ENCODE measurements at places on chromosomes 11 and 22.
A peak's percentile ranks its signal among the peaks of the same experiment; 100 is the strongest.

DNA sequence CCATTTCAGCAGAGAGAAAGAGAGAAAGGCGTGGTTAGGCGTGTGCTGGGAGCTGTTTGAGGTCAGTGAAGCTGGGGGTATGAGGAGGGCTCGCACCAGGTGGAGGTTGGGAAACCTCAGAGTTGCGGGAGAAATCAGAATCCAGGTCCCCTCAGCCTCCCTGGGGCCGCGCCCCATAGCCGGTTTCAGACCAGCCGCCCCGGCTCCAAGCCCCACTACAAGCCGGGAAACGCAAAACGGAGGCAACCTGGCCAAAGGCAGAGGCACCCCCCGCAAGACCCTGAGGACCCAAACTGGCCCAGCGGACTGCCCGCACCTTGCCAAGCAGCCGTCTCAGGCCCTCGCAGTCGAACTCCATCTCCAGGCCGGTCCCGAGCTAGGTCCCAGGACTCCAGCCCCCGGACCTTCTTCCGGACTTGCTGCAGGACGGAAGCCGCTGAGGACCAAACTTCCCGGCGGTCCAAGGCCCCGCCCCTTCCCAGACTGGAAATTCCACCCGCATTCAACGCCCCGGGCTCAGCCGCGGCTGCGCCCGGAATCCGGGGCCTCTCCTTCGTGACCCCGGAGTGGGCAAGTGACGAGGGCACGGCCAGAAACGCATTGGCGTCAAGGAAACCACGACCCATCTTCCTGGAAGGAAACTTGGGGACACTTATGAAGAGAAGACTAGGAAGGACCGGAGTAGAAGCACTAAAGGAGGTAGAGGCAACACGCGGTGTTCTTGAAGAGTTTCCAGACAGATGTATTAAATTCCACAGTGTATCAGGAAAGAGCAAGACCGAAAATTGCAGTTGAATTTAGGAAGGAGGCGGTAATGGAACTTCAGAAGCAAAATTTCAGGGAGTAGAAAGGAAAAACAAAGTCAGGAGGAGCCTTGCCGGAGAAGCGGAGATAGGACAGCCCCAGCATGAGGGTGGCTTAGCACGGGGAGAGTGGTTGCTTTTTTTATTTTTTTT, at the start of gene UEVLD:
UEVLD (minus strand) TSS at position 438 of the 956 bp plus-strand sequence; CDS start at position 358, 80 bp downstream.
- DNase-seq, result peak; percentile 35

GRCh38 chr11:132472411-132473172, 1059.7 kb downstream of the OPCML start:
- no peak for DNase-seq

DNA sequence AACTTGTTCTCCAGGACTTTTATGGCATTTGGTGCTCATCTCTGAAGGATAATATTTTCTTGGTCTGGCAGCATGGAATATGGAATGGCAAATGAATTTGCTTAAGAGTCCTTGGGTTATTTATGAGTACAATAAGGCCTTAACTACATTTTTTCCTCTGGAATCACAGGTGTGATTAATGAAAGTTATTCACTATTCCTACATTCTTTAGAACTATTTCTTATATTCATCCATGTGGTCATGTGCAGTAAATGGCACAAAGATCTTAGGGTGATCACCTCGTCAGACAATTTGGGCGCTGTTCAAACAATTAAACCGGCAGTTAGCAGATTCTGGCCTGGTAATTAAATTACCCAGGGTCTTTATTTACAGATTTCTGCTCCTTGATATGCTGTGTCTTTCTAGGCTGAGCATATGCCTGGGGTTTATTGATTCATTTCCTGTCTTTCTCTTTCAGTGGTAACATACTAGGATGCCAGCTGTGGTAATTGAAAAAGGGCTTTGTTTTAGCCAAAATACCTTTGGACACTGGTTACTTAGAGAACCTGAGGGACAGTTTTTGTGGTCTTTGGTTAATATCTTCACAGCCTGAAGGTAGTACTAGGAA, 31.6 kb downstream of the SIK2 start:
- DNase-seq, result no peak

DNA sequence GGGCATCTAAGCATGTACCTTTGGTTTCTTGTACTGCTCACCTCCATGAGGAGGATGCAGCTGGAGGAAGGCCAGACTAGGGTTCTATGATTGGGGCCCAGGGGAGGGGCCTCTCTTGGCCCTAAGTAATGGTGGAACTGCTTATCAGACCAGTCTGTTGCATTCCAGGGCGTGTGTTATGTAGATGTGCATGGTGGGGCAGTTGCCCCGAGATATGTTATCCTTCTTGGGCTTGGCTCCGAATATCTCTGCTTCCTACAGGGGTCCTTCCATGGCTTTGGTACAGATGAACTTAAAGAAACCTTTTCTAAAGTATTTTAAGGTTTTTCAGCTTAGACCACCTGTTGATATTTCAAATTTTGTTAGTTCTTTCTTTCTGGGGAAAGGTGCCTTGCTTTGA, 126.0 kb downstream of the SWAP70 start:
- no peak for DNase-seq

- no peak for DNase-seq
Observed at GRCh38 chr11:75029836-75030631, 41.3 kb downstream of the NEU3 start.

- no peak for DNase-seq
Observed at GRCh38 chr11:69199583-69200315, 44.0 kb downstream of the SMIM38 start.

- no peak for DNase-seq
Observed at GRCh38 chr11:112834277-112834755, 126.9 kb upstream of the NCAM1 start.

GRCh38 chr22:39364714-39365491, 15.1 kb downstream of the SYNGR1 start:
- DNase-seq, result no peak

GRCh38 chr11:42709216-42709615, 602.6 kb upstream of the API5 start:
- no peak for DNase-seq

DNA sequence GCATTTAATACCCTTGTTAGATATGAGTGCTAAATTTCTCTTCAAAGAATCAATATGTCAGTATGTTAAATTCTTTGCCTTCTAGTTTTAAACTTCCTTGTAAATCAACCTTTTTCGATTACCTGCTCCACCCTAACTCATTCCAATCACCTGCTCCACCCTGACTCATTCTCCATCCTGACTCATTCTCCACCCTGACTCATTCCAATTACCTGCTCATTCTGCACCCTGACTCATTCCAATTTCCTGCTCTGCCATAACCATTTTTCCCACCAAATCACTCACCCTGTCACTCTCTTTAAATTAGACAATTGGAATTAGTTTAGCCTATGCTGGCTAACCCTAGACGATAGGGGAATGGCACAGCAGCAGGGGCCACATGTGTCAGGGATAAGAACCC, 519.5 kb upstream of the LRRC4C start:
- no peak for DNase-seq

- no peak for DNase-seq
Observed at GRCh38 chr11:87141980-87142514, 104.3 kb downstream of the TMEM135 start.

DNA sequence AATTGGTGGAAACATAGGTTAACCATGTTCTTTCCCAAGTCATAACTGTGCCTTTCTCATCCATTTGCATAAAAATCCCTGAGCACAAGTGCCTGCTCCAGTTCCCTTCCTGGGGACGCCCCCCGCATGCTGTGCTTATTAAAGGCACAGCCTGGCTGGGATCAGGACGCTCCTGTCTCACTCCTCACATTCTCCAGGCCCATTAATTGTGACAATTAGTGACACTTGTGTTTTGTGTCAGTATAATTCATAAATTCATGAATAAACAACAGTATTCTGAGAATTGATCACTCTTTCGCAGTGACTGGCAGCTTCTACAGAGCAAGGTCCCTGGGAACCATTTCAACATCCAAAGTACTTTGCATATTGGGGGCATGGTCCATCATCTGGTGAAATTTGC, 1354.4 kb downstream of the TBC1D22A start:
- DNase-seq, result no peak

DNA sequence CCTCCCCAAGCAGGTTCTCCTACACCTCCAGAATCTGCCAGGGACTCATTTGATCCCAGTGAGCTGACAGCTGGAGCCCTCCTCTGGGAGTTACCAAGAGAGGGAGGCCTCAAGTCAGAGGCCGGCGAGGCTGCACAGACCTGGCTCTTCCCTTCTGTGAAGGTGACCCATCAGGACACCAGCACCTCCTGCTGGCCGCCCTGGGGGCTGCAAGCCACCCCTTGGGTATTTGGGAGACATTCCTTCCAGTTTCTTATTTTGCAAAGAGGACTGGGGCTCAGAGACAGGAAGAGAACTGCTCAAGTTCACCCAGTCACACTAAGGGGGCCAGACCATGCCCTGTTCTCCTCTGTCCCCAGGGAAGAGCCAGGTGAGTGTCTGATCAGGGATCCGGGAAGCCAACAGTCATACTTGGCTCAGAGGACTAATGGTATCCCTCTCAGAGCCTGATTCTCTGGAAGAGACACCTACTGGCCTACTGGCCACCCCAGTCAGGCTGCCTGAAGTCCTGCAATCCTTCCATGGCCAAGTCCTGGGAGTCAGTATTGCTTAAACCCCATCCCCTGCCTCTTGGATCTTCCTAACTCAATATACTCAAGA, 40.5 kb upstream of the RIC3 start:
- no peak for DNase-seq

GRCh38 chr22:47192651-47193437, 430.4 kb downstream of the TBC1D22A start:
- no peak for DNase-seq

DNA sequence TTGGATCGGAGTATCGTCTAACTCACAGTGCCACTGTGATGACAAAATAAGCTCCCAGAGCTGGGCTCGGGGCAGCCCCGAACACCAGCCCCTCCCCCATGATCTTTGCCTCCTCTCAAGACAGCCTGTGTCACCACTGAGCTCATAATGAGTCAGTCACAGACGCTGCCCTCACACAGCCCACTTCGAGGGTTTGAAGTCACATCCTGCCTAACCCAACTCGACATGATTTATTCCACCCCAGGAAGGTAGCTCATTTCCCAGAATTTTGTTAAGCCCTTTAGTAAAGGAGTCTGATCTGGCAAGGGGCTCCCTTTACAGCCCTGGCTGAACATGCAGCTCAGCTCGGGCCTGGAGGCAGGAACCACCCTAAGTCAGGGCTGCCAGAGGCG, 22.8 kb downstream of the MYH9 start:
- peak; percentile 76 for DNase-seq

- no peak for DNase-seq
Observed at GRCh38 chr11:65661599-65662246, 993 bp downstream of the RELA start.

DNA sequence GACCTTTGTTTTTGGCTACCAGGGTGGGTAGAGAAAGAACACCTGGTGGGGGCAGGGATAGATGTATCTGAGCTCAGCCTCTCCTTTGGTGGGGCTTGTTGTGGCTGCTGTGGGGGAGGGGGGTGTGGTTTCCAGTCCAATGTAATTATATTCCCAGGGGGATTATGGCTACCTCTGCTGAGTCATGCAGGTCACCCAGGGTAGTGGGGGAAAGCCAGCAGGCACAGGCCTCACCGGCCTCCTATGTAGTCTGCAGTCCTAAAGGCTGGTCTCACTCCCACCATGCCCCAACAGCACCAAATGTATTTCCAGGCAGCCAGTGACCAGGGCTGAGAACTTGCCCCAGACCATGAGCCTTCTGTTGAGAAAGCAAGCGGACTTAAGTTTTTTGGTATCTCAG, 119.6 kb downstream of the DYNC2H1 start:
- DNase-seq, result no peak

GRCh38 chr11:58567889-58568512, 7.7 kb downstream of the LPXN start:
- peak; percentile 52 for DNase-seq

- no peak for DNase-seq
Observed at GRCh38 chr22:31857247-31857646, 87.1 kb upstream of the YWHAH start.

GRCh38 chr11:11540157-11540556, 81.6 kb downstream of the GALNT18 start:
- no peak for DNase-seq

DNA sequence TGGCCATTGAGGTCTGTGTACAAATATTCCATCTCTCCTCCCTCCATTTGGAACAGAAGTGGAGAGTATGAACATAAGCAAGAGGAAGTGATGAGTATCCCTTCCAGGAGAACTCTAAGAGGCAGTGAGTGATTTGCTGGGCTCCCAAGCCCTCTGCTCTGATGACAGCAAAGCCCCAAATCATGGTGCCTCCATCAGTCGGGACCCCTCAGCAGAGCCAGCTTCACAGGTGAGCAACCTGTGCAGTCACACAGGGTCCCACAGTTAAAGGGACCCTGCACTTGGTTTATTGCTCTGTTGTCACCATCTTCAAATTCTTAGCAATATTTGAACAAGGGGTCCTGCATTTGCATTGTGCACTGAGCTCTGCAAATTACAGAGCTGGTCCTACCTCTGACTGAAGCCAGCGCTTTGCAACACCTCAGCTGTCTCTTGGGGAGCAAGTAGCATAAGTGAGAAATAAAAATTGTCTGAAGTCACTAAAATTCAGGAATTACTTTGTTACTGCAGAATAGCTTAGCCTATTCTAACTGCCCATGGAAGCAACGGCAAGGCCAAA, 466.4 kb downstream of the MN1 start:
- DNase-seq, result no peak

DNA sequence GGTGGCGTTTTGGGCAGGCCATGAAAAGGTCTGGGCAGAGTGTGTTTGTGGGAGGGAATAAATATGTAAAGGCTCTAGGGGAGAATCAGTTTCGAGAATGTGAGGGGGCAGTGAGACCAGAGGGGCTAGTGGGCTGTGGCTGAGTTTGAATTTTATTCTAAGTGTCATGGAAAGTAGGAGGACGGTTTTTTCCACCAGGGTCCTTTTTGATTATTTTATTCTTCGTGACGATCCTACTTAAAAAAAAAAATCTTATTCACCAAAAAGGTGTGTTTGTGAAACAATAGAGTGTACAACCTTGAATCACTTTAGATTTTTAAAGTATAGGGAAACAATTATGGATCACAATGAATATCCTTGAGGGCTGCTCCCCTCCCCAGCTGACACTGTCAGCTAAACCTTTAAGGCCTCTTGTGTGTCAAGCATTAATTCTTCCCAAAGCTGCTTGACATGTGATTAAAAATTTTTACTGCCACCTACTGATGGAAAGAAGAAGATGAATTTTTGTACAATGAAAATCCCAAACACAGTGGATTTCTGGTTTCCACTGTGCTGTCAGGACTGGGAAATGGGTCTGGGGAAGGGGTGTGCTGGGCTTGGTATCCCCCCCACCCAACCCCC, 107.5 kb upstream of the OR4B1 start:
- no peak for DNase-seq

- DNase-seq, result no peak
Observed at GRCh38 chr11:14544611-14545010, 24.4 kb upstream of the PSMA1 start.

- peak; percentile 35 for DNase-seq
Observed at GRCh38 chr11:61587951-61588727, 7.3 kb upstream of the SYT7 start.

- no peak for DNase-seq
Observed at GRCh38 chr11:35292279-35292678, 127.1 kb downstream of the SLC1A2 start.

GRCh38 chr11:13889552-13890249, 72.8 kb upstream of the SPON1 start:
- no peak for DNase-seq

DNA sequence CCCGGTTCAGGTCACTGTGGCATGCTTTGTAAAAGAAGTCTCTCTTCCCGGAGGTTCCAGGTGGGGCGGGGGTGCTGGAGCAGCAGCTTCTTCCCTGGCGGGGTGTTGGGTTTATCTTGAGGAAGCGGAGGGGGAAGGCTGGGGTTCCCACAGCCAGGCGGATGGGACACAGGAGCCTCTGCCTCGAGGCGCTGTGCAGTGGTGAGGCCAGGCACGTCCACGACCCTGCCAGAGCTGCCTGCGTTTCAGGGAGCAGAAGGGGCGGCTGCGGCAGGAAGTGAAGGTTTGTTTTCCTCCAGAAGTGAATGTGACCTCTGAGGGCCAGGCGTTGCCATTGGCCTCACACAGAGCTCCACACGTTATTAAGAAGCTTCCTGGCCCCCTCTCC, 20.1 kb upstream of the ADORA2A start:
- DNase-seq, result no peak
